ENCODE measurements at places on chromosomes 2 and 18.
A peak's percentile ranks its signal among the peaks of the same experiment; 100 is the strongest.

DNA sequence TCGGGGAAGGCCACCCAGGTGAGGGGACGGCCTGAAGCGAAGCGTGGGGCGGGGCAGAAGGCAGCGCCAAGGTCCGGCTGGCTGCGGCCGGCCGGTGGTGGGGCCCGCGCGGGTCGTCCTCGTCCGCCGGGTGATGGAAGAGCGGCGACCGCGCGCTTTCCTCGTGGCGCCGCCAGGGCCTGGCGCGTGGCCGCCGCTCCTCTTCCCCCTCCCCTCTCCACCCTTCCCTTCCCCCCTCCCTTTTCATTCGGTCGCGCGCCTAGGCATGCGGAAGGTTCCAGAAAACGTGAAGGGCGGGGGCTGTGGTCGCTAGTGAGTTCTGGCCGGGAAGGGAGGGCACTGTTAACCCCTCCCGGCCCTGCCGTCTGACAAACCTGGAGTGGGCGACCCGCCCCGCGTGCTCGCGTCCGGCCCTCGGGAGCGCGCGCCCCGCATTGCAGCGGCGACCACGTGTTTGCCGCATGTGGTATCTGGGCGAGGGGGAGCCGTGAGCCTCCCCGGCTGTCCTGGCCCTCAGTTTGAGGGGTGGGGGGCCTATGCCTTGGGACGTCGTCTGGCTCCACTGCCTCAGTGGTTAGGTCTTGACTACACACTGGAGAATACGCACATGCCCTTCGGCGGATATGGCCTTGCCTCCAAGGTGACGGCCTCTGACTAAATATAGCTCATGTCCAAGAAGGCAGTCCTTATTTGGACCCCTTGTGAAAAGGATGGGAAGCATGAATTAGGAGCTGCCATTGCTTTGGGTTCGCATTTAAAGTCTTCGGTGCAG, 579 bp downstream of the MAT2A start:
- peak overlapping the region; percentile 40 for H3K27ac ChIP-seq
- 0 out of 2 replicates have a peak, but pooled peaks cover 2% of the 10 kb centered on the region for H3K4me1 ChIP-seq
- no peaks in the 10 kb centered on the region for H3K27me3 ChIP-seq
- DNase-seq = peak; percentile 38
- H3K4me3 ChIP-seq = peak overlapping the region; percentile 98

DNA sequence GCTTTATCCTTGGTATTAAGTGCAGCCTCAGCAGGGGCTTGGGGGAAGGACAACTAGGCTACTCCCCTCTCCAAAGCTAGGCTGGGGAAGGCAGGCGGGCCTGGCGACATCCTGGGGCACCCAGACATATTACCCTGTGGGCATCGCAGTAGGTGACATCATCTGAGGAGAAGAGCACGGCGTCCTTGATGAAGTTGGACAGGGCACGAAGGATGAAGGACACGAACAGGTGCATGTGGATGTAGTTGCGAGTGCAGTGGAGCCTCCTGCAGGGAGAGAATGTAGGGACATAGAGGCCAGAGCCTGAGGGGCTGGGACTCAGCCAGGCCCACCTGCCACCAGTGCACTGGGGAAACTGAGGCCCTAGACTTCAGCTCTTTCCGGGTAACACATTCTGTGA, 32.3 kb downstream of the TMEM37 start:
- H3K4me1 ChIP-seq = no peaks in the 10 kb centered on the region
- H3K4me3 ChIP-seq = no peak overlapping the region
- no peaks in the 10 kb centered on the region for H3K36me3 ChIP-seq
- H3K27ac ChIP-seq = no peak overlapping the region

DNA sequence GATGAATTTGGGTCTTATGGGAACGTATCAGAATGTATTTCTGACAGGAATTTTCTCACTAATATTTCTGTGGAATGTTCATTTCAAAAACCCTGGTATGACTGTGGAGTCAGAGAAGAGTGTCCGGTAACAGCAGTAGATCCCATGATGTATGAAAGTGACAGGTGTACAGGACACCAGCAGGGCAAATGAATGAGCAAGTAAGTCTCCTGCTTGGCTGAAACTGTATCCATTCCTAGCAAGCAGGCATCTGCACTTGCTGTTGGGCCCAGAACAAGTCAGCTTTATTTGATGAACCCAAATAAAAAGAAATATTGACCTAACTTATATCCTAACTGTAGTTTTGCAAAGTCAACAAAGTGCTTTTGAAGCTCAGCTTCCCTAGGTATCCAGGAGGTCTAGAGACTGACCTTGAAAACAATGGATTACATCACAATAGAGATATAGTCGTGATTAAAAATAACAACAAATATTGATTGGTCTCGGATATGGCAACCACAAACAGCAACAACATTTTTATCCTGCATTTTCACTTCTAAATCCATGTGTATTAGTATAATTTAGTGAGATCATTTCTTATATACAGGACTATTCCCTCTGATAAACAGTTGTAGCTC, 37.6 kb downstream of the NXPH2 start:
- H3K36me3 ChIP-seq = peaks cover 7% of the 10 kb centered on the region
- DNase-seq = no peak

DNA sequence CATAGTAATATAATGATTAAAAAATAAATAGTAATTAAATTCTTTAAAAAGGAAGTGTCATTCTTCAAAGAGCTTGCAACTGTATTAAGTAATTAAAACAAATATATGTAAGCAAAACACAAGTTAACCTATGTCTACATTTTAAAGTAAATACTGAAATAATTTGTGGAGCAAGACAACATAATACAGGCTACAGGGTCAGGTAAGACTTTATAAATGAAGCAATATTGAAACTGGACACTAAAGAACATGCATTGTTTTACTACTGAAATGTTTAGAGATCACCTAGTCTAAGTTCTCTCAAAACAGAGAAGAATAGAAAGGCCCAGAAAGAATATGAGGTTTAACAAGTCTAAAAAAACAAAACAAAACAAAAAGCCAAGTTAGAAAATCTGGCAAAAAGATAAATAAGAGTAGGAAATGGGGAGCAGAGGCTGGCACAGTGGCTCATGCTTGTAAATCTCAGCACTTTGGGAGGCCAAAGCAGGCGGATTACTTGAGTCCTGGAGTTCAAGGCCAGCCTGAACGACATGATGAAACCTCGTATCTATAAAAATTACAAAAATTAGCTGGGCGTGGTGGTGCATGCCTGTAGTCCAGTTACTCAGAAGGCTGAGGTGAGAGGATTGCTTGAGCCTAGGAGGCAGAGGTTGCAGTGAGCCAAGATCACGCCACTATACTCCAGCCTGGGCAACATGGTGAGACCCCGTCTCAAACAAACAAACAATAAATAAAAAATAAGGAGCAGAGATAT, 34.4 kb downstream of the VPS54 start:
- H3K27ac ChIP-seq = no peak overlapping the region
- H3K36me3 ChIP-seq = peaks cover 19% of the 10 kb centered on the region
- no peak overlapping the region for H3K4me3 ChIP-seq
- no peak for DNase-seq
- H3K4me1 ChIP-seq = no peaks in the 10 kb centered on the region
